ENCODE measurements at places on chromosomes 3 and 15.

GRCh38 chr15:42919799-42920518 lies 619 bp downstream of the TTBK2 start:
- peak; percentile 34 for DNase-seq

DNA sequence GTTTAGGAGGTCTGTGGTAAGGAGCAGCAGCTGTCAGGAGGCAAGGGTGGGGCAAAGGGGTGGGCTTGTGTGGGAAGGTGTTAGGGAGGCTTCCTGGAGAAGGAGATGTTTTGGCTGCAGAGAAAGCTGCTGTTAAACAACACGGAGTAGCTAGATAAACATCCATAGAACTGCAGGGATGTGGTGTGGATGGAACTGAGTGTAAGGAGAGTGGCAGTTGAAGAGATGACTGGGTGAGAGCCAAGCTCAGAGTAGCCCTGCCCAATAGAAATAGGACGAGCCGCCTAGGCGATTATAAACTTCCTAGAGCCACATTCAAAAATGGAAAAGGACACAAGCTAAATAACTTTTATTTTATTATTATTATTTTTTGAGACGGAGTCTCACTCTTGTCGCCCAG lies 19.9 kb downstream of the RPLP1 start:
- DNase-seq: no peak

DNA sequence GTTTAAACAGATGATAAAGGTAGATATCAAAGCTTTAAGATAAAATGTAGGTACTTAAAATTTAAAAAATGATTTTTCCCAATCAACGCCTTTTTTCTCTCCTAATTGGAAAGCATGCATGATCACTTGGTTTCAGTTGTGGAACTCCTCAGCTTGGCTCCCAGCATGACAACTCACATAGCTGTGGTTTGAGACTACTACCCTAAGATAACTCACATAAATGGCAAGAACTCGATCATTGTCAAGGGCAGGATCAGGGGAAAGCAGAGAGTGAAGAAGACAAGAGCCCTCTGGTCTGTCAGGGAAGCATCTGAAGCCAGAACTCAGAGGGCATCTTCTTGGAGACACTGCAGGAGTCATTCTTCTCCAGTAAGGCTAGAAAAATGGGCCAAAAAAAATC lies 516.7 kb downstream of the NTRK3 start:
- no peak for DNase-seq

GRCh38 chr3:134649106-134649705 lies 1.6 kb downstream of the KY start:
- DNase-seq: no peak

GRCh38 chr15:66789029-66790025 lies 87.3 kb downstream of the SMAD6 start:
- DNase-seq: no peak

- DNase-seq: no peak
Observed at GRCh38 chr3:39401983-39402382, 4.5 kb upstream of the RPSA start.

DNA sequence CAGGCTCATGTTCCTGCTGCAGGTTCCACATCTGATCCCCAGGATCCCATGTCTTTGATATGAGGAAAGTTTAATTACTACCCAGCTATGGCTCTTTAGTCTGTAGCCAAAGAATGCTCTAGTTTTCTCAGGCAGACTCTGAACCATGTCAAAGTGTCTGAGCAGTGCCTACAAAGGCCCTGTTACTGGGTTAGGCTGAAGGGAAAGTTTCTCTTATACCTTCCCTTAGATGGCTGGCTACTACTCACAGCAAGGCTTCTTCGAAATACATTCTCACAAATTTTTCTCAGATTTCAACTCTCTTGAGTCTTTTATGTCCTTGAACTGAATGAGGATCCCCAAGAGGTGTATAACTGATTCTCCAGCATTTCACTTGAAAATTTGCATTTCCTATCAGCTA lies 102.4 kb downstream of the NR1D2 start:
- no peak for DNase-seq

DNA sequence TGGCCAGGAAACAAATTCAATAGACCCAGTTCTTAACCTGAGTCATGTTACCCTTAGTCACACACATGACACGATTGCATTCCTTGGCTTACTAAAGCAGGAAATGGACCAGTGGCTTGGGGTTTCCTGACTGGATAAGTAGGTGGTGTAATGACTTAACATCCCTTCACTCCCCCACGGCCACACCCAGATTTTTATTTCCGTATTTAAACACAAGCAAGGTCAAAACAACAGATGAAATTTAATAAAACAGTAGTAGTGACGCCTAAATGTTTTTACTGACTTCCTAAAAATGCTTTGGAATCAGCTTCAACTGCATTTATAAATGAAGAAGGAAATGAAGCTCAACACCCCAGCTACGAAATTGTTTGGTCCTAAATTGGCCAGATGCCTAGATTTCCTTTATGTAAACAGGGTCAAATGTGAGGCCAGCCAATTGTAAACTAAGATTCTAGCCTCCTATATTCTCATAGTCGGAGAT lies 324.3 kb downstream of the CHST2 start:
- no peak for DNase-seq

GRCh38 chr3:141530415-141530768 lies 43.6 kb downstream of the RASA2 start:
- no peak for DNase-seq

GRCh38 chr3:138593488-138594149 lies 441 bp downstream of the CEP70 start:
- DNase-seq: no peak

GRCh38 chr15:73495181-73495580 lies 52.2 kb downstream of the REC114 start:
- DNase-seq: no peak

GRCh38 chr15:83612898-83613635 lies 40.9 kb upstream of the ADAMTSL3 start:
- DNase-seq: no peak
